Renal cortical epithelial cell (primary cell): ENCODE measurements at places on chromosomes 2 and 18. TPM values are rescaled to one million over a fixed set of nuclear protein-coding genes. Genes with fewer than 3 reads are reported as not detected.

DNA sequence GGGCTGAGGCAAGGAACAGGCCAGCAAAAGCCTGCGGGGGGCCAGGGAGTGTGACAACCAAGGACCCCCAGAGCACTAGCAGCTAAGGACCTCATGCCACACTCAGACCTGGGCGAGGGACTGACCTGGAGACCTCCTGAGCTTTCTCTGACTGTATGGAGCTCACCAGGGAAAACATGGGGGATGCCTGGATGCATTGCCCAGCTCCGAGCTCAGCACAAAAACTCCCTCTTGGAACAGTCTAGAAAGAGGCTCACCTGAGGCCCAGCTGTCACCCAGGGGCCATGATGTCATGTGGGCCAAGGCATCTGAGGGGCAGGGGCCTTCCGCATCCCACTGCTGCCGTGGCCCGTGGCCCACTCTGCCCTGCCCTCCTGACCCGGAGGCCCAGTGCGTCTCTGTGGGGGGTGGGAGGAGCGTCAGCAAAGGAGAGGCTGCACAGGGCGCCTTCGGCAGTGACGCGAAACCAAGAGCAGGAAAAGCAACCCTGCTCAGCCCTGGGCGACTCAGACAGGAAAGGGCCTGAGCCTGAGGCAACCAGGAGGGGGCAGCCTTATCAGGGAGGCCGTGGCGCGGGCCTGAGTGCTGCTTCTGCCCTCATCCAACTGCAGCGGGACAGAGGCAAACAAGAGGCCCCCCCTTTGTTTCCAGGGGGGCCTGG, 57.3 kb upstream of the ALPP start:
- no peak for DNase-seq

DNA sequence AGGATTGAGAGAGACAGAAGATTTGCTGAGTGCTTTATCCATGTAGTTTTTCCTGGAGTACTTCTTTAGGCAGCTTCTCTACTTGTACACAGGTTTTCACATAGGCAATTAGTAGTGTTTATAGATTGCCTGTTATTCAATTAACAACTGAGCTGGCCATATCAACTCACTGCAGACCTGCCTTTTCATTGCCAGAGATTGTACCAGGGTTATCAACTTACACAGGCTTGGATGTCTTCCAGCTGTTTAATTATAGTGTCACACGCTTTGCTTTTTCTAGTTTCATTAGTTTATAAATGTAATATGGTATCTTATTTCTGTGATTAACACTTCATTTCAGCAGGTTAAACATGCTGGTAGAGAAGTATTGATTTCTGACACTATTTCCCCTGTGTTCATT, 125.9 kb downstream of the GPD2 start:
- no peak for DNase-seq

The STARD6 gene
- 0.15 and 0.69 TPM in 2 replicates for total RNA-seq

GRCh38 chr2:109280804-109281203, 151.8 kb downstream of the SH3RF3 start:
- DNase-seq: no peak

The MARCO gene
- total RNA-seq: 0.17 TPM in 1 of 2 replicates, not detected in the other
